ENCODE measurements at places on chromosomes 7 and 10.
A peak's percentile ranks its signal among the peaks of the same experiment; 100 is the strongest.

GRCh38 chr10:73850863-73851461, 23.4 kb downstream of the CAMK2G start:
- DNase-seq = no peak

GRCh38 chr10:70782086-70782745, 3.0 kb downstream of the TBATA start:
- DNase-seq = no peak

DNA sequence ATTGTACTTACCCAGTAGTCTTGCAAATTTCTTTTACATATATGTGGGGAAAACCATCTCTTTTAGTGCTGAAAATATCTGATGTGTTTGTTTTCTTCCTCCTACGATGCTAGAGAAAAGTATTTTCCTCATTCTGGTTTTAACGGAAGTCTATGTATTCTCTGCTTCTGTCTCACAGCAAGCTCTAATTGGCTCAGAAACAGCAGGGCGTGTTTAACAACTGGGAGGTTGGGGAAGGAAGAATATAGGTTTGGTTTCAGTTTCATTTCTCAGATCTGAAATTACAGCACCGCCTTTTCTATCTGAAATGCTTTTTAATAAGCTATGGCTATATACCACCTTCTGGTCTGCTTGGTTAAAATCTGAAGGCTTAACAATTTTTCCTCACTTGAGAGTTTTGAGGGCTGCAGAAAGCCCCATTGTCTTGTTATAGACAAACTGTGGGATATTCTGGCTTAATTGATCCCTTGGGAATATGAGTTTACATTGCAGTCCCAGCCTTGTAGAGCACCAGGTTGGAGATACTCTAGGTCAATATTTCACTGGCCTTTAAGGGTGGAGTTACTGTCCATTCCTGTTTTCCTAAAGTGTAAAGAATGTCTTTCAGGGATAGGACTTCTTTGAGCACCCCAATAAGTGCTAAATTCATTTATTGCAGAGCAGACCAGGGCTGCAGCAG, at the start of gene SAMD9:
SAMD9 (minus strand) TSS at position 128 of the 679 bp plus-strand sequence. CDS start 11,882 bp downstream, outside the sequence.
- DNase-seq = peak; percentile 95

DNA sequence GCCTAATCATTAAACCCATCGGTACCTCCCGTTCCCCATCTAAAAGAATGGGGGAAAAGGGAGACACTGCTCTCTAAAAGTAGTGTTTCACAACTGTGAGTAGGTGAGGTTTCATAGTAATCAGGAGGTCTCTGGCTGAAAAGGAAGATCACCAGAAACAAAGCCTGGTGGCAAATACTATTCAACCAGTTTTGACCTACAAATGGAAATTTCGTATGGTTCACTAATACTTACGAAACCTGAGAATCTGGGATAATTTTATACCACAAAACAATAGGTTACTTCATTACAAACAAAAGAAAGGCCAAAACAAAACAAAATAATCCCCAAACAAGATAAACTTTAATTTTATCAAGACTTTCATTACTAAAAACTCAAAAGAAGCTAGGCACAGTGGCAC, 28.4 kb upstream of the ANLN start:
- no peak for DNase-seq

DNA sequence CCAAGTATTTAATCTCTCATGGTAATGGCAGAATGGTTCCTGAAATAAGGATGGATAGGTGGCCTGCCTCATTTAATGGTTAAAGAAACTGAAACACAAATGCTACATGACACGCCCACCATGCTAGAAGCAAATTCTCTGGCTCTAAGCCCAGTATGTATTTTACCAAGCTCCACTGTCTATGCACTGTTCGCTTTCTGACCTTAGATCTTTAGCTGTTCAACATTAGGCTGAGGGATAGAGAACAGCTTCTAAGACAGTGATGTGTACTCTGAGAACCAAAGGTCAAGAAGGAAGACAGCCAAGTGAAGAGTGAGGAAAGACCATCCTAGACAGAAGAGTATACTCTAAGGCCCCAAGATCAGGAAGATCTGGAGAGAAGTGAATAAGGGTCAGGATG, 26.6 kb downstream of the FAM3C start:
- DNase-seq = no peak

DNA sequence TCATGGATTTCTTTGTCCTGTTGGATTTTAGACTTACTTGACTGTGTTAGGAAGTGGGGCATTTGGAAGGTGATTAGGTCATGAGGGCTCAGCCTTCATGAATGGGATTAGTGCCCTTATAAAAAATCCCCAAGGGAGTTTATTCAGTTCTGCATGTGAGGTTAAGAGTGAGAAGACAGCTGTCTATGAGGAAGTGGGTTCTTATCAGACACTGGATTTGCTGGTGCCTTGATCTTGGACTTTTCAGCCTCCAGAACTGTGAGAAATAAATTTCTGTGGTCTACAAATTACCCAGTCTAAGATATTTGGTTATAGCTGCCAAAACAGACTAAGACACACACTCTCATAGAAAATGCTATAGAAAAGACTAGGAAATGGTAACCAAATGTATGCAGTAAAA, 724.7 kb upstream of the FZD8 start:
- no peak for DNase-seq

GRCh38 chr7:30286749-30287148, 2.4 kb downstream of the ZNRF2 start:
- DNase-seq = no peak

DNA sequence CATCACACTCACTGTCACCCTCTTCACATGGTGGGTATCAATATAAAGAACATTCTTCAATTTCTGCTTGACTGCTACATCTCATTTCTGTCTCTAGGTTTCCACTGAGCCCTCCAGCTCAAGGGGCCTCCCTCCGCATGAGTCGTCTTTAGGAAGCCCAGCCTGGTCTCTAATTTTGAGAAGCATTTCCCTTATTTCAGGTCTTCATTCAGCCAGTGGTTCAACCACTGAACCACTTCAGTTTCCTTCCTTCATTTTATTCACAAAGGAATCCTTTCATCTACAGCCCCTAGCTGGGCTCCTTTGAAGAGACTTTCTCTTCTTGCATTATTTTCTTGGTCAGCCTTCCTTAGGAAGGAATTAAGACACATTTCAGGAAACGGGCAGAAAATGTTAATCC, 257.4 kb downstream of the KCNMA1 start:
- no peak for DNase-seq

DNA sequence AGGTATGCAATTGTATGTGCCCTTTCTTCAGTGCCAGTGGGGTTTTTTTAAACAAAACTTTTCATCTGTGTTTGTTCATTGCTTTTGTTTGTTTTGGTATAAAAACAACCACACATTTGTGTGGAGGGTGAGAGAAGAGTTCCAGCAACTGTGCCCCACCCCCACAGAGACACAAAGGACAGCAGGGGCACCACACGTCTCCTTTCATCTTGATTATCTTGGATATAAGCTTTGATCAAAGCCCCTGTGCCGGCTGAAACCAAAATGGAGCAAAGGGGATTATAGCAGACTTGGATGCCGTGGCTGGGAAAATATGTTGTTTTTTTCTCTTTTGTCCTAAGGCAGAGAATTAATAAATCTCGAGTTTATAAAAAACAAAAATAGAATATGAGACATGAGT, 111.8 kb upstream of the RSU1 start:
- DNase-seq = no peak

GRCh38 chr7:119959811-119960210, 313.2 kb upstream of the KCND2 start:
- DNase-seq = no peak

DNA sequence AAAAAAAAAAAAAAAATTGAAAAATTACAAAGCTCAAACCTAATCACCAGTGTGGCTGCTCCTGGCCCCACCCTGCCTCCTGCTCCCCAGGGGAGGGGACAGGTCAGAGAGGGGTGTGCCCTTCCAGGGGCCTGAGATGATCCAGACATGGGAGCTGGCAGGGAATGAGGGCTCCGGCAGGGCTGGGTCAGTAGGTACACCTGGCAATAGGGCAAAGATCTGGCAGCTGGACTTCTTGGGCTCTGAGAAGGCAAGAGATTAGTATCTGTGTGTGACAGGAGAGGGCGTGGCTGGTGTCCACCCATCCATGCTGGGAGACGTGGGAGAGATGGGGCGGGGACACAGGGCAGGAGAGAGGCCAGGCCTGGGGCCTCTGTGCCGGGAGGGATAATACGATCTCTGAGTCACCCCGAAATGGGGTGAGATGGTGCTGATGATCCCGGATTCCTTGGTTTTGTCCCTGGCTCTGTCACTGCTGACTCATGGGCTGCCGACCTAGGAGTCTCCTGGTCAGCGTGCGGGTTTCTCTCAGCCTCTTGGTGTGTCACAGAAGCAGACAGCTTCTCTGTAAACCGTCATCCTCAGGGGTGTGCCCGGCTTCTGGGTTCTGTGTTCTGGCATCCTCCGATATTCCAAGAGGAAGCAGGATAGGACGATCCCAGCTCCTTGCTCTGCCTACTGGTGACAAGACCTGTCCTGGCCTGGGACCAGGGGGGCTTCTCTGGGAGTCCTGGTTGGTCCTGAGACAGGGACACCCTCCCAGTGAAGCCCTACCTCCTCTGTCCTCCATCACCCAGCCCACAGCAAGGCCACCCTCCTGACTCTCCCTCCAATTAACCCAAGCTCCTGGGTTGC, 8.2 kb upstream of the CLDN4 start:
- DNase-seq = peak; percentile 73

DNA sequence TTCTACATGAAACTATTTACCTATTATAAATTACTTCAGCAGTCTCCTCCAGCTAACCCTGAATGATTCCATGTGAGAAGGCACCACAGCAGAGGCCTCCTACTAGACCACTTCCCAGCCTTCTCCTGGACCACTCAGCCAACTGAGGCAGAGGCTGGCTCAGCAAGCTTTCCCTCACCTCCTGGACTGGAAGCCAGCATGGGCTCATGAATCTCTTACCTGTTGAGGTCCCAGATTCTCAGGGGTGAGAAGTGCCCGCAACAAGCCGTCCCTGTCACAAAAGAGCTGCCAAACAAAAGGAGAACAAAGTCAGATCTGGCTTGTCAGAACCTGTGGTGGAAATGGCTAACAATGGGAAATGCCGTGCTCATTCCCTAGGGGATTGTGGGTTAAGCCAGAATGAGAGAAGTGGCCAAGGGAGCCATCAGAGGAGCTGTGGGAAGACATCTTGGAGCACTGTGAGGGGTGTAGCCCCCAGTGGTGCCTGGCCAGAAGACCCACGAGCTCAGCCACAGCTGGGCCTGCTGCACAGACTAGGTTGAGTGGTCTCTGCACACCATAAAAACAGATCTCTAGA, 36.5 kb downstream of the DPCD start:
- DNase-seq = no peak

DNA sequence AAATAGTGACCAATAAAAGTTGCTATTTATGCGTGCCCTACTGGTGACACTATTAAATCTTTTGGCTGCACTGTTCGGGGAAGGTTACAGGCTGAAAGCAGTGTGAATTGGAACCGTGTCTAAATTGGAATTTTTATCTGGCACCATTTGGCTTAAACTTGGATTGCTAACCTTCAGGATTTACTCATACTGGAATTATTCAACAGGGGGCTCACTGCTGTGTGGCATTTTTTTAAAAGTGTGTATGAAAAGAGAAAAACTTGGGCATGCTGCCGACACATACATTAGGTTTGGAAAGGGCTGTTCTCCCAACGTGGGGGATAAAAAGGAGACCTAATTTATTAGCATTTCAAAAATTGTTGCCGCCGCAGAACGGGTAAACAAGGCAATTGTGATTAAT, 537.9 kb upstream of the MGMT start:
- no peak for DNase-seq

- no peak for DNase-seq
Measured at GRCh38 chr7:131110297-131111080, 217.2 kb upstream of the MKLN1 start.

GRCh38 chr7:29588900-29589696, 25.5 kb downstream of the PRR15 start:
- peak; percentile 11 for DNase-seq
